Ascending aorta (tissue), 2 donors: ENCODE measurements at places on chromosomes 16 and 17. TPM values are rescaled to one million over a fixed set of nuclear protein-coding genes. Genes with fewer than 3 reads are reported as not detected.

DNA sequence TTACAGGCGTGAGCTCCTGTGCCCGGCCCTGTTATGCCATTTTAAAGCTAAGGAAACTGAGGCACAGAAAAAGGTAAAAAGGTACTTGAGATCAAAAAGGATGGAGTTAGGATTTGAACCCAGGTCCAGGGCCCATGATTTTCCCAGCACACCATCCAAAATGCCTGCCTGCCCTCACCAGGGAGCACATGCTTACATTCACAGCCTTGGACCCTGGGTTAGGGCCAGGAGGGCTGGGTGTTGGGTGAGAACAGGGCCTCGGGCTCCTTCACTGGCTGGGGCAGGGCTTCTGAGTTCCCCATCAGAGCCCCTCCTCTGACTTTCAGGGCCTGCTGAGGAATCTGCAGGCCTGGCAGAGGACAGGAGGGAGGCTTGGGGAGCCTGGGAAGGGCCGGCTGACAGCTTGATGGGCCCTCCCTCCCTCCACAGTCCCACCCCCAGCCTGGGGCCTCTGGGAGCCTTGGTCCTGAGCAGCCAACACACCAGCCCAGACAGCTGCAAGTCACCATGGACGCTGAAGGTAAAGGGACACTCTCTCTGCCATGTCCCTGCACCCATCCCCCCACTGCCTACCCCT is at the start of gene QPRT:
Gene QPRT (plus strand): TSS at position 490 of the 577 bp plus-strand sequence. CDS start 18 bp downstream, at position 508.
- DNase-seq, result no peak

DNA sequence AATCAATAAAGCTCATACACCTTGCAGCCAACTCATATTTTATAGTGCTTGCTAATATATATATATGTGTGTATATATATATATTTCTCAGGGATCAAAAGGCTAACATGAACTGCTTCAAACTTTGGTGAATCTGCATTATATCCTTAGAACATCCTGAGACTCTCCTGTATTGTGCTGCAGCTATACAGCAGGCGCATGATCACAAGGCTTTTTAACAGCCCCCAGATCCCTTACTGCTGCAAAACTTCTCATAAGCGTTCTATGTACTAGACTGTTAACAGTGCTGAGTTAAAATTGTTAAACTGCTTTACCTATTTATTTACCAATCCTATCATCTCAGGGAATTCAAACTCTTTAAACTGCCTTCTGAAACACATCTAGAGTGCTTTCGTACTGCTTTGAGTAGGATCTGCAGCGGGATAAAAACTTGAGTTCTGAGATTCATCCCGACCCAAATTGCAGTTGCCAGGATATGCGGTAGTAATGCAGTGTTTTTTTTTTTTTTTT is 1.3 kb downstream of the GPATCH8 start:
- no peak for DNase-seq

DNA sequence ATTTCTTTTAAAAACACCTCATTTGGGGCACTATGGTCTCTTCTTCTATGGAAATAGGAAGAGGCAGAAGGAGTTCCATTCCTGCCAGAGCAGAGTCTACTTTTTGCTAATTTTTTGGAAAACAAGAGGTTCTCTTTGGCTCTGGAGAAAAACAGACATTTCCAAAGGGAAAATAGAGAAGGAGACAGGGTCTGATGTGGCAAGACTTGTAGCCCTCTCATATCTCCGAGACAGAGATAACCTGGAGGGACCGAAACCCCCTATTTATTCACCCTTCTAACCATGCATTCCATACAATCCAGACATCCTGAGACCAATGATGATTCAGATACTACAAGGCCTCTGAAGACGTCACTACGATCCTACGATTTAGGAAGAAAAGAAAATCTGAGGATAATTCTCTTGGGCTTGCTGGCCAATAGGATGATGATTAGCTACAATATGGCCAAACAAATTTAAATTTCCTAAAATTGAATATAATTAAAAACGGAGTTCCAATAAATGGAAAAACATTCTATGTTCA is 70.2 kb downstream of the HIC1 start:
- no peak for DNase-seq

- no peak for DNase-seq
These were observed 56.9 kb upstream of the SOX9 start for GRCh38 chr17:72063756-72064450.

DNA sequence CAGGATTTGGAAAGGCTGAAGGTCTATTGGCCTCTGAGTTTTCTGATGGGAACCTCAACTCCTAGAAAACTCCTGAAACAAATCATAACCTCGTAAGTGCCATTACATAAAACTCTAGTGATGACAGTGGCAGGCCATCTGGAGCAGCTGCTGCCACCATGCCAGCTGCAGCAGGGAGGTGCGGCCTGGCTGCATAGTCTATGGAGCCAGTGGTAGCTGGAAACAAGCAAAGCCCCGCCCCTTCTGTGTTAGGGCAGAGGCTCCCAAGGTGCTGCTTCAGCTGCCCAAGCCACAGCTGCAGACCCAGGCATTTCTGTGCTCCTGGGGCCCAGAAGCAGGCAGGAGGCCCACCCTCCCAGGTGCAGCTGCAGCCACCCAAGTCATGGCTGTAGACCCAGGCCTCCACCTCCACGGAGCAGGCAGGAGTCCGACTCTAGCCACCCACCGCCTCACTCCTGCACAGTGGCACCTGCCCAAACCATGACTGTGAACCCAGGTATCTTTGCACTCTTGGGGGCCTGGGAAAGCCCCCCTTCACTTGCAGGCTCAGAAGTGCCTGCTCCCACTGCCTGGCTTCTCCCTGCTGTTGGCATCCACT is 254.1 kb upstream of the KCNJ16 start:
- DNase-seq, result no peak

DNA sequence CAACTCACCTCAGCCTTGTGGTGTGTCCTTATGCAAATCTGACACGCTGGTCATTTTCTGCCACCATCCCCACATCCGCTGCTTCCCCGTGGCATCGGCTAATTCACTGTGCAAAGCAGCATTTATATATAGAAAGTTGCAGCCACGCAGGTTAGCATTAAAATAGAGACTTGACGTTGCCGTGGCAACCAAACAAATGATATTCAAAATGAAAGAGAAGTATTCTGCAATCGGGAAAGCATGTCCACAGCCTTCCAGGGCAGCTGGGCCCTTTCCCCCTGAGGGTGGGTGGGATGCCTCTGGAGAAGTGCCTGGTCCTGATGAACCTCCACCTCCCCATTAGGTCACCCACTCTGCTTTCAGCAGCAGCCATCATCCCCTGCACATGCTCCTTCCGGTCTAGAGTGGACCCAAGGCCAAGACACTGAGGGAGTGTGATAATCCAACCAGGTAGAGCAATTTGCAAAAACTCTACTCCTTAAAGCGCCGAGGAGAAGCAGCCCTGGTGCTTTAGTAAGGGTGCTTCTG is 138.7 kb downstream of the GAS7 start:
- DNase-seq, result peak; percentile 68

DNA sequence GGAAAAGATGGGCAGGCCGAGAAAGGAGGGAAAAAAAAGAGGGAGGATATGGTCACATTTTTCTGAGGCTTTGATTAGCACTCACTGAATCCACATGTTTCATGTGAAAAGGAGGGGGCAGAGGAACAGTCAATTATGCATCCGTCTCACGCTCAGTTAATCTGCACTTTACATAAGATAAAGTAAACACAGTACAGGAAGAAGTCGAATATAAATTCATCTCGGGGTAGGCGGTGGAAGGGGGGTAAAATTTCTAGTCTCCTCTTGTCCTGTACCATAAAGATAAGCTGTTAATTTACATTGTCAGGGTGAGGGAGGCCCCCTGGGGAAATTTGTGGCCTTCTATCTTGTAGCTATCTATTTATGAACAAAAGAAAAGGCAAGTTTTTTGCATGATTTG is 73.1 kb upstream of the CES5A start:
- DNase-seq, result no peak

- DNase-seq, result no peak
These were observed 492.3 kb downstream of the NPIPA7 start for GRCh38 chr16:16871196-16871595.

ADAM11 gene
- not detected for total RNA-seq

MRPS34 gene
- total RNA-seq, result 170 TPM

LHX1 gene
- total RNA-seq, result not detected

TBX4 gene
- total RNA-seq, result not detected

CDC6 gene
- 1.2 TPM for total RNA-seq

SLC38A8 gene
- total RNA-seq, result not detected

TPPP3 gene
- total RNA-seq, result 2.8 TPM
